Stimulated activated CD8-positive, alpha-beta memory T cell treated with anti-CD3 and anti-CD28 coated beads, Interleukin-7, amount 100 ng/mL, for 1 hour (primary cell): ENCODE measurements at places on chromosomes 7 and 10.

- no peak for DNase-seq
These were observed 26.0 kb downstream of the WDR86 start for GRCh38 chr7:151383638-151384351.

DNA sequence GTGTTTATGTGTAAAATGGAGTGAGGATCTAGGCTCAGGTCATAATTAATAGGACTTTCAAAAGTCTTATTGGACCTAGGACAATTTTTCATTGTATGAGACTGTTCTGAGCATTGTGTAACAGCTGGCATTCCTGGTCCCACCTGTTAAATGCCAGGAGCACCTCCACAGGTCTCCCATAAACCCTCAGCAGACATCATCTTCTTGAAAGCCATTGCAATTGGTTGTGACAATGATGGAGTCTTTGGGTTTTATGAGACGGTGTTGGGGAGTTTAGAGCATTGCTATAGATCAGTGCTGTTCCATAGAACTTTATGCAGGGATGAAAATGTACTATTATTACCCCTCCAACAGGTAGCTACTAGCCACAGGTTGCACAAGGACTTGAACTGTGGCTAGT, 108.9 kb downstream of the ORC5 start:
- DNase-seq = no peak

DNA sequence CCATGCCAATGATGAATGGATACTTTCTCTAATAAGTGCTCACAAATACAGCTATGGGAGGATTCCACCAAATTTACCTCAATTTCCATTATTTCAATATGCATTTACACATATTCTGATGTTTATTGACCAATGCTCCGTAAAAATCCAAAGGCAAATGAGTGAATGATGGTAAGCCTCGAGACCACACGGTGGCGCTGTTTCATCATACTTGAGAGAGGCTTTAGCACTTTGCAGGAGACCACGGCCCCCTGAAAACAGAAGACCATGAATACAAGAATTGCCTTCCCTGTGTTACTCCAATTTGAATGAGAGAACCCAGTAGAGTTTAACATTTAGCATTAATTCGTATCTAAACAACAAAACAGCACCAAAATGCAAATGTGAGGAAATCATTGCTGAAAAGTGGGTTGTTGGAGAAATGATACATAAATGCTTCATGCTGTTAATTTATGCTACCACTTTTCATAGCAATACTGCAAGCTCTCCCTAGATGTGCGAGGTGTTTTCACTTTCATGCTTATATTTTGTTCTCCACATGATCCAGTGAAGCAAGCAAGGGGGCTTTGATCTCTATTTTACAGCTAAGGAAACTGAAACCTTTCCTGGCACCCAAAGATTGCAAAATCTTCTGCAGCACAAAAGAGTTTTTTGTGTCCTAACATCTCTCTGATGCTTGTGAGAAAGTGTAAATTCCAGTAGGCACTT, 35.4 kb downstream of the TRIL start:
- peak; percentile 20 for DNase-seq

DNA sequence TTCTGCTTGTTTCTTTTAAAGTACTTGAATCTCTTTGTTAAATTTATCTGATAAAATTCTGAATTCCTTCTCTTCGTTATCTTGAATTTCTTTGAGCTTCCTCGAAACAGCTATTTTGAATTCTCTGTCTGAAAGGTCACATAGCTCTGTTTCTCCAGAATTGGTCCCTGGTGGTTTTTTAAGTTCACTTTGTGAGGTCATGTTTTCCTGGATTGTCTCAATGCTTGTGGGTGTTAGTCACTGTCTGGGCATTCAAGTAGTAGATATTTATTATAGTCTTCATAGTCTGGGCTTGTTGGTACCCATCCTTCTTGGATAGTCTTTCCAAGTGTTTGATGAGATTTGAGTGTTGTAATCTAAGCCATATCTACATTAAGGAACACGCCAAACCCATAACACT, 1060.6 kb downstream of the LRMDA start:
- no peak for DNase-seq

DNA sequence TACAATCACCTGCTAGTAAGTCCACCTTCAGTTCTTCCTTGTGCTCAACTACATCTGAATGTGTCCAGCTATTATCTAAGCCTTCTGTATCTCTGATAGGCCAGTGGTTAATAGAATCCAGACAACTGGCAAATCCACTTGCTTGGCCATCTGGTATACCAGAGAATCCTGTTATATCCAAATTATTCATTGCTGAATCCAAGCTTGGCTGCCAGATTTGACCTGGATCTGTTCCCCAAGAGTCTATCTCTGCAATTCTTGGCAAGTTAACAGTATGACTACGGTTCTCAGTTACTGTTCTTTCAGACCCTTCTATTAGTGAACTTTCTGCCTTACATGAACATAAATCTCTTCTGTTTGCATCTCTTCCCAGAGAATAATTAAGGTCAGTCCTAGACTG, 154.6 kb upstream of the TARP start:
- DNase-seq = no peak

DNA sequence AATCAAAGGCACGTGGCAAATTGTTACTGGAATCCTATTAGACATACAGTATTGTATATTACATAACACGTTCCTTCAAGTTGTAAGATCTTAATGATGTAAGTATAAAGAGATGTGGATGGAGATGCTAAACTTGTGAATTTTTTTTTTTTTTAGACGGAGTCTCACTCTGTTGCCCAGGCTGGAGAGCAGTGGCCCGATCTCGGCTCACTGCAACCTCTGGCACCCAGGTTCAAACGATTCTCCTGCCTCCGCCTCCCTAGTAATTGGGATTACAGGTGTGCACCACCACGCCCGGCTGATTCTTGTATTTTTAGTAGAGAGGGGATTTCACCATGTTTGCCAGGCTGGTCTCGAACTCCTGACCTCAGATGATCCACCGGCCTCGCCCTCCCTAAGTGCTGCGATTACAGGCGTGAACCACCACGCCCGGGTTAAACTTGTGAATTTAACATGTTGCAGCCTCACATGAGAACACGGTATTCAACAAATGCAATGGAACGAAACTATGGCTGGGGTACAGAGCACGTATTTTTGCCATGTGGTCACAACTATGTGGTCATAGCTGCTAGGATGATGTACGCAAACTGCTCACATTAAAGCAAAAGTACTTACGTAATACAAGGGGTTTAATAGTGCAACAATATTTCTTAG, 818 bp upstream of the SUPV3L1 start:
- DNase-seq = peak; percentile 13

GRCh38 chr10:119344381-119344780, 137.0 kb downstream of the GRK5 start:
- DNase-seq = no peak

DNA sequence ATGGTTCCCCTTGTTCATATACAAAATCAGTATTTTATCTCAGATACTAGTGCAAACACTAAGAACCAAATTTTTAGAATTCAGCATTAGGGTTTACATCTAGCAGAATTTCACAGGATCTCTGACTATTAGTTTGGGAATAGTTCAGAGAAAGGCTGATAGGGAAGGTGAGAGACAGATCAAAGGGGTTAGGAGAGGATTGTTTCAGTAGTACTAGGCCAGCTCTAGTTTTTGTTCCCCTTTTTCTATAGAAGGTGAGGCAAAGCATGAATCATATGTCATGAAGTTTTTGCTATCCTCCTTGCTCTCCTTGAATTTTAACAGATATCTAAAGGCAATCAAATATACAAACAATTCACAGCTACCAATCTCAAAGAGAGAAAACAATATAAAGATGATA, 26.1 kb upstream of the CTNNA3 start:
- DNase-seq = no peak

DNA sequence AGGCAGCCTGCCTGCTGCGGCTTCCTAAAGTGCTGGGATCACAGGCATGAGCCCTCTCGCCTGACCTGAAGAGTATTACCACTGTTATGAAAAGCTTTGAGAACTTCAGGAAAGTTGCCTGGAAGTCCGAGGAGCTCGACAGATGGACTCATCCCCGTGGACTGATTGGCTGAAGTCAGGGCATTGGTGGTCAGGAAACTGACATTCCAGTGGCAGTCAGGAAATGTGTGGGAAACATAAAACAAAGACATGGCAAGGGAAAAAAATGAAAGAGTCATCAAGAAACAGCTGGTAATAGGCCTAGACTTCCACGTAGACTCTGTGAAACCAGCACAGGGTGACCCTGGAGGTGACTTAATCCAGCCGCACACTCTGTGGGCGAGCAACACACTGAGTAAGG, 123.3 kb downstream of the CDH23 start:
- no peak for DNase-seq

DNA sequence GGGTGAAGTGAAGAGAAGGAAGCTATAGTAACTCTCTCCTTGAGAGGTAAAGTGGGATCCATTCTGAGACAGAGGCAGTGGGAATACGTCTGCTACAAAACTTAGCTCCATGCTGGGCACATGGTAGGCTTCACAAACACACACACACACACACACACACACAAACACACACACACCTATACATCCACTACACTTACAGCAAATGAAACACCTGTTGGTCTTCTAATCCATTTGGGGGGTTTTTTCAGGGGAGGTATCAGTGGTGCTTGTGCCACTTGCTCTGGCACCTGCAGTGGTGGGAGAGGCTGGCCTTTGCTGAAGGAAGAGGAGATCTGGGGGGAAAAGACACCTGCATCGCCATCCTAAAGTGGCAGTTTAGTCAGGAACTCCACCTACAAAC, 14.5 kb downstream of the SEC31B start:
- no peak for DNase-seq

- DNase-seq = no peak
These were observed 1412.4 kb upstream of the CELF2 start for GRCh38 chr10:9605231-9605630.

DNA sequence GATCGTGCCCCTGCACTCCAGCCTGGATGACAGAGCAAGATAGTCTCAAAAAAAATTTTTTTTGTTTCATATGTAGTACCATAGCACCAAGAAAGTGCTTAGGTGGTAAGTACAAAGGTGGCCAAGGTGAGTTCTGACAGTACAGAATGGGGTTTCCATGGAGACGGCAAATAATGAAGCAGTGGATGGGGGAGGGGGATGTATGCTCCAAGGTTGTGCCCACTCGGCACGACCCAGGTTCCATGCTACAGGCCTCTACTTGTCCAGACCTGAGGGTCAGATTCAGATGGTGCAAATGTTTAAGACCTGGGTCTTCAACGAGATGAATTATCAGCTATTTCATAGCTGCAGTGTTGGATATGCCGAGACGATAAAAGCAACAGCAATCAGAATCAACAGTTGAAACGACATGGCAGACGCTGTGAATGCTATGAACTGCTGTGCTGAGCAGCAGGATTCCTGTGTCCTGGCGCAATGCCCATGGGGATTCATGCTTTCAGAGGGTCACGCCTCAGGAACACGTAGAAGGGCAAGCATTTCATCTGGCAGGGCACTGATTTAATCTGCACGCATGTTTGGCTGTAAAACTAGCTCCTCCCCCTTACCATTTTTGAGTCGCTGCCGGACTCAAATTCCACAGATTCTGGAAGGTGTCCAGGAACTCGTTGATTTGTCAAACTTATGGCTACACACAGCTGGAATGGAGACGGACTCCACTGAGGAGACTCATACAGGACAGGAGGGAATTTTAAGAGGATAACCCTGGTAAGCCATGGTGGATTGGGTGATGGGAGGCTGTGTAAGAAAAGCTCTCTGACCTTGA, 256.5 kb downstream of the FRMD4A start:
- DNase-seq = no peak

GRCh38 chr10:66744915-66745314, 180.9 kb upstream of the LRRTM3 start:
- no peak for DNase-seq

- no peak for DNase-seq
These were observed 220.6 kb upstream of the LYZL1 start for GRCh38 chr10:29068302-29068701.

DNA sequence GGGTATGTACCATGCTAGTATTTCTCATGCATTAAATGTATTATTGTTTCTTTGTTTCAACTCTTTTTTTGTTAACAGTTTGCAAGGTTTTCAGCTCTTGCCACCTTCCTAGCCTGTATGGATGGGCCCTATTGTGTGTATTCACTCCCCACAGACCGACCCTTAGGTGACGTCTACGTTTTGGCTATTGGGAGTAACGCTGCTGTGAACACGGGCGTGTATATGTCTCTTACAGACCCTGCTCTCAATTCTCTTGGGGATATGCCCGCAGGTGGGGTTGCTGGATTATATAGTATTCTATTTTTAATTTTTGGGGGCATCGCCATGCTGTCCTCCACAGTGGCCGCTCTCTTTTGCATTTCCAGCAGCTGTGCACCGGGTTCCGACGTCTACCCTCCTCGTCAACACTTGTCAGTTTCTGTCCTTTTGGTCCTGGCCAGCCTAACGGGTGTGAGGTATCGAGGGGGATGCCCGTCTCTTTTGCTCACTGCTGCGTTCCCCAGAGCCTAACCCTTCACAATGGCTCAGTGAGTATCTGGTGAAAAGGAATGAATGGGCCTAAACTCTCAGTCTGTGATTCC, 64.1 kb upstream of the GNA12 start:
- no peak for DNase-seq

- DNase-seq = no peak
These were observed 424.3 kb downstream of the KIF20B start for GRCh38 chr10:90125456-90126255.

DNA sequence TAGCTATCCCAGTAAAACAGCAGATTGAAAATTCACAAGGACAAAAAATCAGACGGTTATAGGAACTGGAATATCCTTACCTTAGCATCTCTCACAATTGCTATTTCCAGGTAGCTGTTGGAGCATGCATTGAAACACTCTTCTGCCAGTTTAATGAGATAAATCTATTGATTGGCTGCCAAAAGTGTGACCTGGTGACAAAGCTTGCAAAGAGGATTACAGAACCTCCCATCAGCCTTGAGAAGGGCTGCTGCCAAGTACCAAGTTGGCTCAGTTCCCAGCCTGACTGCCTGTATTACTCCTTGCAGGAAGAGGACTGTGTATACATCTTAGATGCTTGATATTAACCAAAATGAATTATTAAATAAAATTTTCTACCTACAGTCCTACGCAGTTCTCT, 5.1 kb downstream of the PRLHR start:
- no peak for DNase-seq

DNA sequence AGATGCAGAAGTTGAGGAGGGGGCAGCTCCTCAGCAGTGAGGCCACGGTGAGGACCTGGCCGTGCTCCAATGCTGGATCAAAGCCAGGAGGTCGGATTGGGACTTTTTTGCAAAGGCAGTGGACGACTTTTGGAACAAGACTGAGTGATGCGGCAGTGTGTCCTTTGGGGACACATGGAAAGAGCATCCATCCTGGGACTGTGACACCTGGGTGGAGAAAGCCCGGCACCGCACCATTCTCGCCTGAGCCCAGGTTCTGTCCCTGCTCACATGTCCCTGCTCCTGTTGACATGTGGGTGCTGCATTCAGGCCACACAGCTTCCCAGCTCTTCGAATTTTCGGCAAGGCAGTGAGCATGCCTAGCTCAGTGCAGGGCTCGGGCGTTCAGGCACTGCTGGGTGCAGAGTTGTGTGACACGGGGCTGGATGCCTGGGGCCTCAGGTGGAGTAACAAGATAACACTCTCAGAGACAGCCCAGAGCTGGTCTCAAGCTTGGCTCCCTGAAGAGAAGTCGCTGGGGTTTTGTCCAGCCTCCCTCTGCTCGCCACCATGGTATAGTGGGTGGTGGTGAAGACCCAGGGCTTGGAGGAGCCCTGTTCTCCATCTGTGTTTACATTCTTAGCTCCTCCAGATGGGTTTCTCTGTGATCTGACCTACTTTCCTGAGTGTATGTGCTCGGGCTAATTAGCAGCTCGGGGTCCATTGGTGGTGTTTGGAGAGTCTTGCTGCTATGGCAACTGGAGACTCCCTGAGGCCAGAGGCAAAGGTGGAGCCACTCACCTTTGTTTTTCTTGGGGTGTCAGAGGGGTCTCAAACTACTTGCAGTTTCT, 111.7 kb upstream of the BTBD16 start:
- DNase-seq = no peak

- no peak for DNase-seq
These were observed 56.8 kb downstream of the FAS start for GRCh38 chr10:89047397-89047796.
